ENCODE measurements at places on chromosomes 3 and 15.
A peak's percentile ranks its signal among the peaks of the same experiment; 100 is the strongest.

GRCh38 chr15:88631464-88632028, 7.3 kb upstream of the ISG20 start:
- no peak for DNase-seq

DNA sequence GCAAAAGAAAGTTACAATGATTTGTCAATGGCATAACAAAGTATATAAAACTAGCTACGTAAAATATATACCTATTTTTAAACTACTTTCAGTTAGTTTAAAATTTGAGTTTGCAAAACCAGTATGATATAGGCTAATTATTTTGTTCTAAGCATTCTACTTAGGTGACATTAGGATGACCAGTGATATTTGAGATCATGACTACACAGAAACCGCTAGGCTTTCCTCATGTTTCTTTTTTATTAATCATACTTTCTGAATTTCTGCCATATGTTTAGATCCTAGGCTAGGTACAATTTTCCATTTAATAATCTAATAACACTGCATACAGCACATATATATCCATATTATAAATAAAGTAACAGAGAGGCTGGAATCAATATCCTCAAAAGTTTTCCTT, 52.4 kb upstream of the XRN1 start:
- DNase-seq: no peak

GRCh38 chr15:96402403-96402802, 71.9 kb downstream of the NR2F2 start:
- DNase-seq: no peak

DNA sequence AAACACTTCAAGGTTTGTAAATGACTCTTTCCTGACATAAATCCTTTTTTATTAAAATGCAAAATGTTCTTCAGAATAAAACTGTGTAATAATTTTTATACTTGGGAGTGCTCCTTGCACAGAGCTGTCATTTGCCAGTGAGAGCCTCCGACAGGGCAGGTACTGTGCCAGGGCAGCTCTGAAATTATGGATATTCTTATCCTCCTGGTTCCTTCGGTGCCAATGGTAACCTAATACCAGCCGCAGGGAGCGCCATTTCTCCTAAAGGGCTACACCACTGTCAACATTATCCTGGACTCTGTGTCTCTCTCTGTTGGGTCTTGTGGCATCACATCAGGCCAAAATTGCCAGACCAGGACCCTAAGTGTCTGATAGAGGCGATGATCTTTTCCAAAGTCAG, 33.0 kb downstream of the CHDH start:
- no peak for DNase-seq

GRCh38 chr3:170196833-170197232, 15.3 kb upstream of the PHC3 start:
- no peak for DNase-seq

- no peak for DNase-seq
These were observed 366.7 kb downstream of the LSAMP start for GRCh38 chr3:116078561-116078960.

DNA sequence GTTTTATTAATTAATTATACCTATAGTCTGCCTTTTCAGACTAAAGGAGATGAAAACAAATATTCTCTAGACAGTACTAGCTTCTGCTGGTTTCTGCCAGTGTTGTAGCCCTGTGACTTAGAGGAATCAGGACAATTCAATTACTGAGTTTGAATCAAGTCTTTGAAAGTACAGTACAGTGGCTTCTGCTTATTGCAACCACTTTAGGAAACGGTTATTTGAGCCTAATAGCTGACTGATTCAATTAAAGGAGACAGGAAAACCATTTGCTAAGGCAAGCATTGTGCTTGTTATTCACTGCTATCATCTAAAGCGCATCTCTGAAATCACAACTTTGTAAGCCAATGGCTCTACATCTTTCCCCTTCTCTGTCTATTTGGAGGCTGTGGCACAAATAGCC, 90.1 kb upstream of the ARL6 start:
- no peak for DNase-seq

DNA sequence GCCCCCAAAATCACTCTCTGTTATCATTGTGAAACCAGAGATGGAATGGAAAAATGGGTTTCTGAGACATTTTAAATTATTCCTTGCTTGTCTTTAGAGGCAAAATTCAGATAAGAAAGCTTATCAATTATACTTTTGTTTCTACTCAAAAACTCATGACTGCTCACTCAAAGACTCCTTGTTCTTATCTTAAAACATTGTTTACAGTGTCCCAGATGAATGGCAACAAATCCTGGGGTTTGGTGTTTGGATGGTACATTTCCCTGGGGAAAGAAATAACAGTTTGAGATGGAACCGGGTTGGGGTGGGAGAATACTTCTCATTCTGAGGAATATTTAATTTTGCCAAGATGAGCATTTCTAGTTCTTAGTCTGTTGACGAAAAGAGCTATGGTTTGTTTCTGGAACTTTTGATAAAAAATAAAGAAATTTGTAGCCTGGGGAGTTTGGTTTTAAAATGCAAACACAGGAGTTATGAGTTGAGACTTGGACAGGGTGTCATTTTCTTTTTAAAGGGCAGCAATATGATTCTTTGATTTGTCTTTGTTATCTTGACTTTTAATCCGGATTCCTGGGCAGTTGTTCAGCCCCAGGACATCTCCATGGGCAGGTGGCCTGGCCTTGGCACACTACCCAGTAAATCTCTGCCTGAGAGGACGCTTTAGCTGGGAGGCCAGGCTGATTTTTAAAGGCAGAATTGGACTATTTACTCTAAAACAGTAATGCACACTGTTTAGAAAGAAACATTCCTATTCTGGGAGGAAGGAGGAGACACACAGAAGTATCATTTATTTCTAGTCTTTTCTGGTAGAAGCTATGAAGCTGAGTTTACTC, 32.4 kb downstream of the BTD start:
- DNase-seq: peak; percentile 31

DNA sequence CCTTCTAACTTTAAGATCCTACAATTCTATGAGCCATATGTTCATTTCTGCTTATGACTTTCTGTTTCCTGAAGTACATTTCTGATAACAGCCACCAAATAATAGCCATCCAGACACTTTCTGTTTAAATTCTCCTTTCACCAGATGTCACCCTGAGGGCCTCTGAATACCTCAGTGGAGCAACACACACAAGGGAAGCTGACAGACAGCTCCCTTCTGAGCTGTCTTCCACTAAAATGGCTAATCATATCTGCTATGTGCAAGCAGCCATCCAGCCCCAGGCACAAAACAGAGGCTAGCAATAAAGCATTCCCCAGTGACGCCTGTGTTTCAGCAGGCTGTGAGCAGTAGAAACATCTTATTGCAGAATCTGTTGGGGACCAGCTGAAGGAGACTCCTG, 666.6 kb upstream of the UBE2E2 start:
- DNase-seq: no peak

DNA sequence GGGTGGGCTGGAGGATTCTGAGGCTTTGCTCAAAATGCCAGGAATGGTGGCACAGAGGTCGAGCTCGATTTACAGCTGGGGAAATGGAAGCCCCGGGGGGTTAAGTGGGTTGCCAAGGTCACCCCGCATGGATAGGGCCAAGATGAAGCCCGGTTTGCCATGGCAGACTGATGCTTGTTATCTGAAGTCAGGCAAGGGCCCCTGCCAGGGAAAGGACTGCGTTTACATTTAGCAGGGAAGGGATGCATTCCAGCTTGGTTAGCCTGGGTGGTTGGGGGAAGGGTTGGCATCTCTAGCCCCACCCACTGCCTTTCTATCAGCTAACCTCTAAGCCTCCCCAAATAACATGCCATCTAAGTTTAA, 79.0 kb downstream of the RPLP1 start:
- DNase-seq: no peak

DNA sequence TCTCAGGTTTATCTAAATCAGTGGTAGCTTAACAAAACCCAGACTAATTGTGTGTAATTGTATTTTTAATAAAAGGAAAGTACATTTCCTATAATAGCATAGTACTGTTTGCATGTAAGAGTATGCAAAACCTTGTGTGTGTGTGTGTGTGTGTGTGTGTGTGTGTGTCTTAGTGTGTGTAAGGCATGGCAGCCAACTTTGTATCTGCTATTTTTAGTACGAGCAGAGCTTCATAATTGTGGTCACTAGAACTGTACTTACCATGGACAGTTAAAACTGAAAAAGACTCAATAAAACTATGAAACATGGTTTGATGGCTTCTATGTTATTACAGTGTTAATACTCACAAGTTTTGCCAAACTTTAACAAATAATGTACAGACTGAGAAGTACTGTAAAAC, 6.2 kb downstream of the P2RY1 start:
- no peak for DNase-seq

DNA sequence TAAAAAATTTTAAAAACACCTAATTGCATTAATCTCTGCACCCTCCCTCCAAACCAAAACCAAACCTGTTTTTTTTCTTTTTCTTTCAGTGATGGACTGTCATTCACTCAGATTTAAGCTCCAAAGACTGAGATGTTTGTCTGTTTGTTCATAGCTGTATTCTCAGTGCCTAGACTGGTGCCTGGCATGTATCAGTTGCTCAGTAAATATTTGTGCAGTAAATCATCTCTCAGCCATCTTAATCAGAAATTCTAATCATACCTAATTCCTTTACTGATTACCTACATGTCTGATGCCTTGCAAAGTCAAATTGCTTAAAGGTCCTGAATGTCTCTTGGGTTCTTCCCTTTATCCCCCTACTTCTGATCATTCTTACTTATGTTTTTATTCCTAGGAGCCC, 138.8 kb downstream of the ZNF609 start:
- no peak for DNase-seq

- no peak for DNase-seq
These were observed 13.4 kb upstream of the AGBL1 start for GRCh38 chr15:86066174-86066834.

- DNase-seq: peak; percentile 35
These were observed 169.7 kb upstream of the TMCO5A start for GRCh38 chr15:37764733-37765191.

GRCh38 chr3:144816323-144816722, 844.7 kb downstream of the DIPK2A start:
- no peak for DNase-seq

DNA sequence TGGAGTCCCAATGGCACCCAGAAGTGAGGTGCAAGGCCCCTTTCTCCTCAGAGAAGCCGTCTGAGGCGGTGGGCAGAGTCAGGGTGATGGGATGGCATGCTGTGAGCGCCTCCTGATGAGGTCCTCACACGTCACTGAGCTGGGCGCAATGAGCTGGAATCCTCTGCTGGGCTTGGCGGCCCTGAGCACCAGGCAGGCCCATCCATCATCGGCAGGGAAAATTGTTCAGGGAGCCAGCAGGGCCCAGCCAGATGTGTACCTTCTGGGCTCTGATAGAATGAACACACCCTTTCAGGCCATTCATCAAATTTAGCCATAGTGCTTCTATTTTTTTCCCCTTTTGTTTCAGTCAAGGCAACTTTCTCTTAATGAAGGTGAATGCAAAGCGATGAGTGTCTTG, 43.7 kb downstream of the FAM3D start:
- no peak for DNase-seq

- no peak for DNase-seq
These were observed 667 bp upstream of the KLHDC8B start for GRCh38 chr3:49170744-49171118.

DNA sequence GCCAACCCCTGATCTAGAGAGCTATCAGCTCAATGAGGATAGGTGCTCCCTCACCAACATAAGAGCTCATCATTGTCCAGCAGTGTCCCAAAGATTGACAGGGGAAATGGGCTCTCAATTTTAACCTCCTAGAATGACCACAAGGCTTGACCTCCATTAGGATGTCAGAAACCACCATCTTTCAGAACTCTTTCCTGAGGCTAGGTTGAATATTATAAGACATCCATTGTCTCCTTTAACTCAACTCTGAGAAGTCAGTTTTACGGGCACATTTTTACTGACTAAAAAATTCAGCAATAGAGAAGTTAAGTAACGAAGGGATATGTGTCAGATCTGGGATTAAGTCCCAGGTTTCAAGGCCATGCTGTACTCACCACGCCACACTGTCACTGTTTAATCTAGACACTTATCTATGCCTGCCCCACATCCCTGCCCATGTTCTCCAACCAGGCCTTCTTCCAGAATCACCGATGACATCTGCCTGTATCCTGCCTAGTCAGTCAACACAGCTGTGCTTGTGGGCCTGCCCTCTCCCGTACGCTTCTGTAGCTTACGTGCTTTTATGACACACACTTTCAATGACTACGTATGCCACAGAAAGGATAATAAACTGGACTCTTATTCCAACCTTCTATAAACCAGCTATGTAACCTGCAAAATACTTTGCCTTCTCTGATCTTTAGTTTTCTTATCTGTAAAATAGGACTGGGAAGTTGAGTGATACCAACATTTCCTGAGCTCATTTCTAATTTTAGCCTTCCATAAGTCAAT, 17.1 kb upstream of the MUC13 start:
- no peak for DNase-seq

- DNase-seq: no peak
These were observed 34.9 kb downstream of the MECOM start for GRCh38 chr3:169628567-169628966.

DNA sequence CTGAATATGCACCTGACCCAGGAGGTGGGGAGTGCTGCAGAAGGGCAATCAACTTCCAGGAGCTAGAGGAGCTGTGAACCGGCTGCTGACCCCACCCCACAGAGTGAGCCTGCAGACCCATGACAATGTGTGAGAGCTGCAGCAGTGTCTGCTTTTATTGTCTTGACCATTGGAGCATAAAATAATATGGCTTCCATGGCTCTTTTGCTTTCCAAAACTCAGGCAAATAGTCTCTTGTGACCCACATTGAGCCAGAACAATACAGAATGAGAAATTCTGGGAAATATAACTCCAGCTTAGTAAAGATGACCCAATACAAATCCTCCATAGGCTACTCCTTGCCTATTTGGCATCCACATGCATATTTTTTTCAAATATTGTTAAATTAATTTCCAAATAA, 309.6 kb downstream of the PYDC2 start:
- no peak for DNase-seq

- DNase-seq: no peak
These were observed 77.2 kb downstream of the FAM81A start for GRCh38 chr15:59515190-59515589.

GRCh38 chr15:101248274-101248673, 3.6 kb downstream of the CHSY1 start:
- DNase-seq: no peak
